ENCODE measurements at places on chromosomes 5 and 9.

GRCh38 chr9:114047717-114048116 is 30.4 kb downstream of the AMBP start:
- DNase-seq, result peak; percentile 7

DNA sequence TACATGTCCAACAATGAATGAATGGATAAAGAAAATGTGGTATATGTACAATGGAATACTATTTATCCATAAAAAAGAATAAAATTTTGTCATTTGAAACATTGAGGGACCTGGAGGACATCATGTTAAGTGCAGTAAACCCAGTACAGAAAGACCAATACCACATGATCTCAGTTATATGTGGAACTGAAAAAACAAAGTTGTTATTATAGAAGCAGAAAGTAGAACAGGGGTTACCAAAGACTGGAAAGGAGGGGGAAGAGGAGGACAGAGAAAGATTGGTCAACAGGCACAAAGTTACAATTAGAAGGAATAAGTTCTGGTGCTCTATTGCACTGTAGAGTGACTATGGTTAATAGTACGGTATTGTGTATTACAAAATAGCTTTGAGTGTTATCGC is 233.8 kb downstream of the SEMA6A start:
- no peak for DNase-seq

DNA sequence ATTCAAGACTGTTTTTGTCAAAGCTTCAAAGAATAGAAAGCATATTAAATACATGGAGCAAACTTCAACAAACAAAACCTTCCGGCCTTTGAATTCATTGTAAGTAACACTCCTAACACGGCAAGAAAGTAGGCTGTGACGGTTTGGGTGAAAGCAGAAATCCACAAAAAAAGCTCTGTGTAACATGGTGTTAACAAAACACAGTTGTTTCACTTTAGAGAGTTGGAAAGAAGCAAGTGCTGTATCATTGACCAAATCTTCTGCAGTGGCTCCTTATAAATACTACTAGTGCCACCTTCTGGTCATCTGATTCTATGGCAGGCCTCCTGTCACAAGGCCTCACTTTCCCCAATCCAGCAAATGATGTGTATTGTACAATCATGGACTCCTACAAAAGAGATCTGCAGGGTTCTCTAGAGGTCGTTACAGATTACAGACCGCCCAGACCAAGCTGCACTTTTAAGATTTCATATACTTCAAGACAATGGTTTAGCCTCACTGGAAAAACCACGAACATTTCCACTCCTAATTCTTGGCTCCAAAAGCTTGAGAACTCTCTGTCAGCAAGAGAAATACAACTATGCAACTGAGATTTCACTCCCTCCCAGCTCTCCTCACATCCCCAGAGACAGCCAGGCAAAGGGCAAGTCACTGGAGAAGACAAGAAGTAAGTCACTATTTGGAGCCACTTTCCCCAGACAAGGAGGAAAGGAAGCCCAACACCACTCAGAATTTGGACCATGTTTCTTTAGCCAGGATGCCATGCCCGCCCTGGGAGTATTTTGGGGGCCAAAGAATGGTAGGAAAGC is 196.2 kb downstream of the DTWD2 start:
- DNase-seq, result peak; percentile 56

DNA sequence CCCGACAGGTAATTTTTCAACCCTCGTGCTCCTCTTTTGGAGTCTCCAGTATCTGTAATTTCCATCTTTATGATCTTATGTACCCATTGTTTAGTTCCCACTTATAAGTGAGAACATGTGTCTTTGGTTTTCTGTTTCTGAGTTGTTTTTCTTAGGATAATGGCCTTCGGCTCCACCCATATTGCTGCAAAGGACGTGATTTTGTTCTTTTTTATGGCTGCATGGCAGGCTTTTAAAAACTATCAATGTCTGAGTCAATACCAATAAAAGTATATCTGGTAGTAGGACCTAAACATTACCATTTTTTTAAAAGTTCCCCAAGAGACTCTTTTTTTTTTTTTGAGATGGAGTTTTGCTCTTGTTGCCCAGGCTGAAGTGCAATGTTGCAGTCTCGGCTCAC is 3.9 kb upstream of the SLC26A2 start:
- DNase-seq, result no peak

Data from LHCN-M2 (cell line).